ENCODE measurements at places on chromosomes 5 and 9. TPM values are rescaled to one million over a fixed set of nuclear protein-coding genes. Genes with fewer than 3 reads are reported as not detected.

Gene TSLP
- total RNA-seq, result 7.0 TPM

Gene PPP2CA
- total RNA-seq, result 61.9 TPM

DNA sequence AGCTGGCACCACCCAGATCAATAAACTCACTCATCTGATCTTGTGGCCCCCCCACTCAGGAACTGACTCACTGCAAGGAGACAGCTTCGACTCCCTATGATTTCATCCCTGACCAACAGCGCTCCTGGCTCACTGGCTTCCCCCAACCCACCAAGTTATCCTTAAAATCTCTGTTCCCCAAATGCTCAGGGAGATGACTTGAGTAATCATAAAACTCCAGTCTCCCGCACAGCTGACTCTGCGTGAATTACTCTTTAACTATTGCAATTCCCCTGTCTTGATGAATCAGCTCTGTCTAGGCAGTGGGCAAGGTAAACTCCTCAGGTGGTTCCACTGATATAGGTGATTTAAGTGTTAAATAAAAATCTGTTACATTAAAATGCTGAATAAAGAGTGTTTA, 1.9 kb upstream of the TRIM32 start:
- DNase-seq, result no peak

GRCh38 chr9:118575341-118576070, 793.7 kb downstream of the BRINP1 start:
- DNase-seq, result no peak

DNA sequence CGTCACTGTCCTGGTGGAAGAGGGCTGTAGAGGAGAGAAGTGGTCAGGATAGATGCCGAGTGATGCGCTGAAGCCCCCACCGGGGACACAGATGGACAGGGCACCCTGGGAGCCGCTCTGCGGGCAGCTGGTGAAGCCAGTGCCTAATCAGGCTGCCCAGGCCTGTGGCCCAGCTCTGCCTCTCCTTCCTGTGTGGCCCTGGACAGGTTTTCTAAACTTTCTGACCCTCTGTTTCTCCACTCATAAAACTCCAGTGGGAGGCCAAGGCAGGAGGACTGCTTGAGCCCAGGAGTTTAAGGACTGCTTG, 86.1 kb downstream of the C5orf15 start:
- DNase-seq, result no peak
